Tibial nerve (tissue), 4 donors: ENCODE measurements at places on chromosomes 5 and 9. TPM values are rescaled to one million over a fixed set of nuclear protein-coding genes. Genes with fewer than 3 reads are reported as not detected.

DNA sequence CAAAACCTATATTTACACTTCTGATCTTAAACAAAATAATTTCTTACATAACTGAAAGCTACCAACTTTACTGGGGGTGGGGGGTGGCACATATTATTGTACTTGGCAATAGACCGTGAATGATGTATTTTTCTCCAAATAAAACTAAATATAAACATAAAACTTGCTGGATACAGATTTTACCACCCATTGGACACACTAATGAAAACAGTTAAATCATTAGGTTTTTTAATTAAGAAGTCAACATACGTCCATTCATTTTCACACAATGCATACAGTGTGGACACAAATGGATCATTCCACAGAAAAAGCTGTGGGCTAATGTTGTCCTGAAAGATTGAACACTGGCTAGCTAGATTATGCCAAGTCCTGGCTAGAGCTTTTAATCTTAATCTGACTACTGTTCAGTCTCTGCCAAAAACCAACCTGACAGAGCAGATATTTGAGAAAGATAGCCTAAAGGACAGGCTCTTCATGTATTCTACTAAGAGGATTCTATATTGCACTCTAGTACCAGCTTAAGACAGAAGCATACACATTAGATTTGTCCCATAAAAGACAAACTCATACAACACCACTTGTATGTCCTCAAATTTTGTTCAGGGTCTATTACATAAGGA is 118.1 kb downstream of the SIL1 start:
- DNase-seq = no peak

GRCh38 chr5:1537603-1538154 is 13.9 kb upstream of the LPCAT1 start:
- DNase-seq = no peak

DNA sequence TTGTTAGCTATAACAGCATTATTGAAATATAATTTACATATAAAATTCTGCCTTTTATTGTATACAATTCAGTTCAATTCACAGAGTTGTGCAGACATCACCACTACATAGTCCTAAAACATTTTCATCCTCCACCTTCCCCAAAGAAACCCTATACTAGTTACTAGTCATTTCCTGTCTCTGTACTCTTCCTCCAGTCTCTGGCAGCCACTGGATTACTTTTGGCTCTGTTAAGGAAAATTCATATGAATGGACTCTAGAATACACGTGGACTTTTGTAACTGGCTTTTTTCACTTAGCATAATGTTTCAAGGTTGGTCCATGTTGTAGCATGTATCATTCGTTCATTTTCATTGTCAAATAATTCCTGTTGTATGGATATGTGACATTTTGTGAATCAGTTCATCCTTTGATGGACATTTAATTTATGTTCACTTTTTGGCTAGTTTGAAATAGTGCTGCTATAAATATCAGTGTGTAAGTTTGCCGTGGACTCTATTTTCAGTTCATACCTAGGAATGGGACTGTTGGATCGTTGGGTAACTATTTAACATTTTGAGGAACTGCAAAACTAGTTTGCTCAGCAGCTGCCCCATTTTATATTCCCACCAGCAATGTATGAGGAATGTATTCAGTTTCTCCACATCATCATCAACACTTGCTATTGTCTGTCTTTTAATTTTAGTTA is 9.7 kb downstream of the ICE1 start:
- DNase-seq = no peak

DNA sequence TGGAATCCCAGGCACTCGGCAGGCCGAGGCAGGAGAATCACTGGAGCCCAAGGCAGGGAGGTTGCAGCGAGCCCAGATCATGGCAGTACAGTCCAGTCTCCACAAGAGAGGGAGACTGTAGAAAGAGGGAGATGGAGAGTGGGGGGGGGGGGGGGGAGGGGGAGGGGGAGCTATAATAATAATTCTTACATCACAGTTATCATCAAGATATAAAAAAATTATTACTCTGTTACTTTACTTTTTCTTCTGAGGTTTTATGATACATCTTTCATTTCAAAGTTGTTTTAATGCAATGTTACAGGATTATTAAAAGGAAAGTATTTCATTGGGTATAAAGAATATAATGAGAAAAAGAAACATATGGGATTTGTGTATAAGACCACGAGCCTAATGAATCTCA is 17.8 kb upstream of the RAB3C start:
- no peak for DNase-seq

- DNase-seq = no peak
Observed at GRCh38 chr9:111114486-111114885, 76.2 kb upstream of the LPAR1 start.

- no peak for DNase-seq
Observed at GRCh38 chr5:131209506-131210150, 38.9 kb downstream of the LYRM7 start.

- DNase-seq = no peak
Observed at GRCh38 chr5:141637123-141637766, 448 bp downstream of the RELL2 start.

DNA sequence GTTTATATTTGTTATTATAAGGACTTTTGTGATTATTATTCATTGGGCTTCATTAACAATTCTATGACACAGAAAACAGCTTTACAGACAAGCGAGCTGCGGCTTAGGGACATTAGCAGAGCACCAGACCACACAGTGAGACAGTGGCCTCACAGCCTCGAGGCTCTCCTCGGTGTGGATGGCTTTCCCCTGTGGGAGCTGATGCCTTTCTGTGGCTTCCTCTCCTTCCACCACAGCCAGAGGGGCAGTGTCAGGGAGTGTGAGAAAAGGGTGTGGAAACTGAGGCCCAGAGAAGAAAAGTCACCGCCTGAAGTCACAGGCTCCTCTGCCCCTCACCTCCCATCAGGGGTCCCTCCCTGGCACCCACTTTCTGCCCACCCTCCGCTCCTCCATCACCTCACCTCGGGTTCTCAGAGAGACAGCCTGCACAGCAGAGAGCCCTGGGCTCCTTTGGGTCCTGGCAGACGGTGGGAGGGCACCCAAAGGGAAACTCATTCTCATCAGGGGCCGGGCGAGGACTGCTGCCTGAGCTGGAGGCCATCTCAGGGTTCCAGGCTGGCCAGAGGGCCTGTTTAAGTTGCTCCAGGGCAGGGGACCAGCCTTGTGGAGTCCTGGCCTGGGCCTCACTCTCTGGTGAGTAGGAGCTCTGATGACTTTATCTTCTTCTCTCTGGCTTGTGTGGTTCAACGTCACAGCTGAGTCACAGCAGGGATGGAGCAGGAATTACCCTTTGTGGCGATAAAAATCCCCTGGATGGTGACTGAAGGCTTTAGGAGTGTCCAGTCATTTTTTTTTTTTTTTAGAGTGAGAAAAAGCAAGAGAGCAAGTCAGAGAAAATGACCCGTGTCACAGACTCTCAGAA is 830 bp downstream of the TRAF1 start:
- no peak for DNase-seq

DNA sequence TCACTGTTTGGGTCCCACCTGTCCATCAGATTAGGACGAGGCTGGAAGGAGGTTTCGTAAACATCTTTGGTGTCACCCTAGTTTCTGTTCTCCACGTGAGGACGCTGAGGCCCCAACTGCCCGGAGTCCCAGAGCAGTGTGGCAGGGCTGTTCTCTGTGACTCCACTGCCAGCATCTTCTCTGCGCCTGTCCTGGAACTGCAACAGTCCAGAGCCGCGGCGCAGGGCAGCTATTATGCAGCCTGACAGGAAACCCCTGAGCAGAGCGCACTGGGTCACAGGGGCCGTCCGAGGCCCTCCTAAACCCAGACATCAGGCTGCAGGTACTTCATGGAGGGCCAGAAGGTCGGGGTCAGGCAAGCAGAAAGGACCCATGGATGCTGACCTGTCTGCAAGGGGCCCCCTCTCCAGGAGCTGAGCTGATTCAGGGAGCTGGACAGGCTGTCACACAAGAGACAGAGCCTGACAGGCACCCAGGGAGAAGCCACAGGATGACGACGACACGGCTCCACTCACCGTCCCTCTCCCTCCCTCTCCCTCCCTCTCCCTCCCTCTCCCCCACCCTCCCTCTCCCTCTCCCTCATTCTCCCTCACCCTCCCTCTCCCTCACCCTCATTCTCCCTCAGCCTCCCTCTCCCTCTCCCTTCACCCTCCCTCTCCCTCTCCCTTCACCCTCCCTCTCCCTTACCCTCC is 31.7 kb downstream of the DBH start:
- DNase-seq = no peak

- DNase-seq = no peak
Observed at GRCh38 chr5:95664204-95664786, 17.7 kb downstream of the RFESD start.

GRCh38 chr5:13989832-13990231 is 45.3 kb upstream of the DNAH5 start:
- DNase-seq = no peak

DNA sequence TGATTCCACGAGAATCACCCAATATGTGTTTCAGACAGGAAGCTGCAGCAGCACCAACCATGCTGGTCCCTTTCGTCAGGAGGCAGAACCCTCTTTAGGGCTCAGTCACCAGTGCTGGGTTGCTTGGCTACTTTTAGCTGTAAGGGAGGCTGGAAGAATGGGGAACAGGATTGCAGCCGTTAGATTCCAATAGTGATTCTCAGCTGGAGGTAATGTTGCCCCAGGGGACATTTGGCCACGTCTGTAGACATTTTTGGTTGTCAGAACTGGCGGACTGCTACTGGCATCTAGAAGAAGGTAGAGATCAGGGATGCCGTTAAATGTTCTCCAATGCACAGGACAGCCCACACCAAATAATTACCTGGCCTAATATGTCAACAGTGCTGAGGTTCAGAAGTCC is 81.8 kb downstream of the ANKRD33B start:
- DNase-seq = no peak

DNA sequence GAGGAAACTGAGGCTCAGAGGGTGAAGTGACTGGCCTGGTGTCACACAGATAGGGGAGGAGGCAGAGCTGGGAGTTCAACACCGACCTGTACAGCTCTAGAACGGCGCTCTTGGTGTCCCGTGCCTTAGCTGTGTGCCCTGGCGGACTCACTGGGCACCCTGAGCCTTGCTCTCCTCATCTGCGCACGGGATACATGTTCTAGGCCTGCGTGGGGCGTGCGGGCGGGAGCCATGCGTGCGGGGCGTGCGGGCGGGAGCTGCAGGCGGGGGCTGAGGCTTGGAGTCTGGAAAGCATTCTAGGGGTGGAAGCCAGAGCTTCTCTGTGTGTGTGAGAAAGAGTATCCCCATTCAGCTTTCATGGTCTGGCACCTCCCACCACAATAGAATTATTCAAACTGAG is 165.3 kb downstream of the GAPVD1 start:
- no peak for DNase-seq

DNA sequence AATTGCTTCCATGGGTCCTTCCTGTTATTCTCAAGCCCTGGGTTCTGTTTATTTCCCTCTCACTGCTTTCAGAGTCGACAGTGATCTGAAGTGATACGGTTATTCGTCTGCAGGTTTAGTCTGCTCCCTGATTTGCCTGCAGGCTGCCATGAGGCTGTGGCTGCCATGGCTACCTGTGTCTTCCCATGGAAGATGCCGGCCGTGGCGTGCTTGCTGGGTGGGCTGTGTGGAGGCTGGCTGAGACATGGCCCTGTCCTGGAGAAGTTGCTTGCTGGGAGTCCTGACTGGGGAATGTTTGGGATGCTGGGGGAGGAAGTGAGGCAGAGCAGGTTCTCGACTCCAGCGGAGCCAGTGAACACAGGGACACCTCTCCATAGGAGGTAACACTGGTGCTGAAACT is 104.1 kb upstream of the TBC1D2 start:
- no peak for DNase-seq

GRCh38 chr5:61969755-61970154 is 336.3 kb upstream of the KIF2A start:
- no peak for DNase-seq

GRCh38 chr5:172898218-172898842 is 60.9 kb upstream of the RPL26L1 start:
- DNase-seq = no peak

GRCh38 chr9:6186691-6187090 is 28.9 kb upstream of the IL33 start:
- no peak for DNase-seq

DNA sequence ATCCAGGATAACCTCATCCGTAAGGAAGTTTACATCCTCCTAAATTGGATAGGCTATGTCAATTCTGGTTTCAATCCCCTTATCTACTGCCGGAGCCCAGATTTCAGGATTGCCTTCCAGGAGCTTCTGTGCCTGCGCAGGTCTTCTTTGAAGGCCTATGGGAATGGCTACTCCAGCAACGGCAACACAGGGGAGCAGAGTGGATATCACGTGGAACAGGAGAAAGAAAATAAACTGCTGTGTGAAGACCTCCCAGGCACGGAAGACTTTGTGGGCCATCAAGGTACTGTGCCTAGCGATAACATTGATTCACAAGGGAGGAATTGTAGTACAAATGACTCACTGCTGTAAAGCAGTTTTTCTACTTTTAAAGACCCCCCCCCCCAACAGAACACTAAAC is 1.3 kb downstream of the ADRB2 start:
- DNase-seq = no peak

DNA sequence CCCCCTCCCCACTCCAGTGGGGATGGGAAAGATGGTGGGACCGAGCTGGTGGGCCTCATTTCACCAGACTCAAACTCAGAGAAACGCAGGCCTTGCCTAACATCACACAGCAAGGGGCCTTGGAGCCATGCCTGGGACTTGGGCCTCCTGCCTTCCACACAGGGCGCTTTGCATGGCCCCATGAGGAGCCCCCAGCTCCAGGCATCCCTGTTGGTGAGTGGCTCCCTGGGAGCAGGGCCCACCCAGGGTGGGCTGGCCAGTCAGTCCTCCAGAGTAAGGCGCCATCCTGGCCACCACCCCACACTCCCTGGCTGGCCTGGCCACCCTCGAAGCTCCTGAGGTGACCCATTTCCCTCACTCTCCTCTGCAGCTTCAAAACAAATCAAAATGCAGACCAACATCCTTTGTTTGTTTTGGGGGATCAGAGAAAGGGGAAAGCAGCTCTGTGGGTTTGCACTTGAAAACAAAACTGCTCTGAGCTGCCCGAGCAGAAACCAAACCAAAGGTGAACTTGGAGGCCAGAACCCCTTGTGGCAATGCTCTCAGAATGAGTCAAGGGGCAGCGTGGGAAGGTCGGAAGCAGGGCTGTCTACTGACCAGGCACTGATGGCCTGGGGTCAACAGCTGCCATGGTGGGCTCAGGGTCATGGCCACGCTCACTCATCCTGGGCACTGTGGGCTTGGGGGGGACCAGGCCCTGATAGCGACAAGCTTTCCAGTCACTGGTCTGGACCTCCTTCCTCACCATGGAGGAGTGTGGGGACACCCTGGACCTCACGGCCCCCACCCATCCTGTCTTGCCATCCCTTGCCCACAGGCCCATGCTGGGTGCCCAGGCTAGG is 37.0 kb upstream of the VDAC1 start:
- DNase-seq = no peak

GRCh38 chr5:77379558-77380061 is 112.5 kb downstream of the WDR41 start:
- no peak for DNase-seq

Gene ANGPTL2
- 54.3 TPM for total RNA-seq

Gene TRAF1
- 12.3 TPM for total RNA-seq

Gene CDKN2B
- 33.1 TPM for total RNA-seq

Gene KCNN2
- total RNA-seq = 0.20 TPM

Gene PPP2R2B
- 18.2 TPM for total RNA-seq

Gene OLFML2A
- 328 TPM for total RNA-seq

Gene FKTN
- total RNA-seq = 18.2 TPM

Gene INSYN2B
- total RNA-seq = not detected

Gene PCDHGA2
- total RNA-seq = 12.6 TPM

Gene ZNF474
- total RNA-seq = 1.8 TPM

Gene FYB1
- total RNA-seq = 25.1 TPM

Gene KIF27
- total RNA-seq = 9.9 TPM

Gene MTMR12
- 39.0 TPM for total RNA-seq

Gene CBY3
- total RNA-seq = 1.2 TPM

Gene SLC4A9
- not detected for total RNA-seq
